ENCODE measurements at places on chromosomes 11 and 22.

DNA sequence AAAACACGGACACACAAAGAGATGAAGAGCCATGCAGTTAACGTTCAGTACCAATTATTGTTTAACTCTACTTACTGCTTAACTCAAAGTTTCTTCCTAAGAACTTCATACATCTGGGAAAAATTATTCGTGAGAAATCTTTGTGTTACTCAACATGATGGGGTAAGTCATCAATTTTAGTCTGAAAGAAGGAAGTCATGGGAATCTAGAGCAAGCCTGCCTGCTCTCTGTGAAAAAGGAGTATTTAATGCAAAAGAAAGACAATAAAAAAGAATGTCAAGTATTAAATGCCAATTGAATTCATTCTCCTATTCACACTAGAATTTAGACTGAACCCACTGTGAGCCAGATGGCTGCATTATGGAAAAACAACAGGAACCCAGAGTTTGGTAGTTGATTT lies 16.0 kb downstream of the TMEM123 start:
- no peak for DNase-seq

GRCh38 chr11:112922606-112923005 lies 38.6 kb upstream of the NCAM1 start:
- no peak for DNase-seq

GRCh38 chr11:118438314-118438931 lies 2.1 kb downstream of the KMT2A start:
- DNase-seq = peak; percentile 9

- no peak for DNase-seq
Measured at GRCh38 chr11:134445601-134446325, 33.7 kb upstream of the B3GAT1 start.

DNA sequence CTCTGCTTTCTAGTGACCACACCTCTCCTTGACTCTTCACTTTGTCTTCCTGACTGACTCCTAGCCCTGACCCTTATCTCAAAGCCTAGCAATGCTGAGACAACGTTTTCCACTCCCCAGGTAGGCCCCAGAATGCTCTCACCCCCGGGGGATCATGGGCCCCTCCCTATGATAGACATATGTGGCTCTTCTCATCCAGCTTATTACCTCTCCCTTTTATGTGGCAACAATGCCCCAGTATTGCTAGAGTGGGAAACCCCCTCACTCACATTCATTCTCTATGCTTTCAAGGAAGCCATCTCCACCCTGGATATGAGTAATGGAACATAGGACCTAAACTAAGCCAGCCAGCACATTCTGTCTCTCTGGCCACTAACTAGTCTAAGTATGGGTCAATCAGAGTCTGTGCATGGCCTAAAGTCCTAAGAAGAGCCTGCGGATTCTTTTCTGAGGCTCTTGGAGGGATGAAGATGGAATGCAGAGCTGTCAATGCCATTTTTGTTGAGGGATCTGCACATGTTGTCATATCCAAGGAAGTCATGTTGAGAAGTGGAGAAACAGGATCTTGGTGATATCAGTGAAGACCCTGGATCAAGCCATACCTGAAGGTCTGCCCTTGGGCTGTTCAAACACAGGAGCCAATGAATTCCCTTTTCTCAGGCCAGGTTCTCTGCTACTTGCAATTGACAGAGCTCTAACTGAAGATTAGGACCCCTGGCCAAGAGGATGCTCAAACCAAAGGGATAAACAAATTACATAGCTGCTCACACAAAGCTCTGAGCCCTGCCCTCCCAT lies 79.8 kb upstream of the GRK3 start:
- peak; percentile 28 for DNase-seq

DNA sequence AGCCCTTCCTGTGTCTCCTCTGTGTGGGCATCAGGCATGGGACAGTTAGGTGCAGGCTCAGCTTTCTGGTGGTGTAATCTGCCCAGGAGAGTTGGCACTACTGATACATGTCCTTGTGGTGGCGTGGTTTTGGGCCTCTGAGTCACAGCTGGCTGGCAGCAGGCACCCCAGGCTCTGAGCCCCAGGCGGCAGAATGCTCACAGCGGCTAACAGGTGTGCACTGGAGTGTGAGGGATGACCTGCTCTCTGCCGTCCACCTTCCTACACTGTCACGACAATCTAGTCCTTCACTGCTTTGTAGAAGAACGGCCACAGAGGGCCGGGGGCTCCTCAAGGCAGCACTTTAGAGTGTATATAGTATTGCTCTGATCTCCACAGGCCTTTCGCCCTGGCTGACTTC lies 100.3 kb upstream of the PITPNB start:
- no peak for DNase-seq

DNA sequence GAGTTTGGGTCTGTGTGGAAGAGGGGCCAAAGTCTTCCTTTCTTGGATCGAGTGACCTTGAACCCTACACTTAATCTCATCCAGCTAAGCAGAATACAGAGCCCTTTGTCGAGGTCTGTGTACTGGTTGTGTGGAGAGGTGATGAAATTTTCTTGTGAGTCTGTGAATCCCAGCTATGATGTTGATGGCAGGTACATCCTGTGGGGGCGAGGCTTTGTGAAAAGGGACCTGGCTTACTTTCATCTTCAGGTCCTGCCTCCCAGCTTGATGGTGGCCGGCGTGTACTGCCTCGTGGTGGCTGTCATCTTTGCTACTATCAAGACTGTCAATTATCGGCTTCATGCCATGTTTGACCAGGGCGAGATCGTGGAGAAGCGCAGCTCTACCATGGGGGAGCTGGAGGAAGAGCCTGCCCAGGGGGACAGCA lies 1.0 kb downstream of the PCNX3 start:
- no peak for DNase-seq

DNA sequence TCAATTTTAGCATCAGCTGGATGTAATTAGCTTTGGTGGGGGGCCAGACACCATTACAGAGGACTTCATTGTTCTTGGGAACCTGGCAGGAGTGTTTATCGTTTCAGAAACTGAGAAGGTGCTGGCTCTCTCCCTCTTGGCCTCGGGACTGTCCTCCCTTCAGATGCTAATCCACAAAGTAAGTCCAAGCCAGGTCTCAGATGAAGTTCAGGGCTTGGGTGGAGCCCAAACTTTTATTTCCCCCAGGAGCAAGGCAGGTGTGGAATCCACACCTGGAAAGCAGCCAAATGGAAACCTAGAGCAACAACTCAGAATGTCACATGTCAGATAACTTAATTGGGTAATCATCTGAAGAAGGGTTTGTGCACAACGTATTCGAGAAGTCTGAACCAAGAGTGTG lies 119.2 kb downstream of the ME3 start:
- DNase-seq = no peak

- DNase-seq = no peak
Measured at GRCh38 chr11:123034597-123034996, 27.3 kb downstream of the HSPA8 start.

GRCh38 chr11:134822897-134823296 lies 410.9 kb upstream of the B3GAT1 start:
- DNase-seq = no peak

Measured in stimulated activated CD8-positive, alpha-beta memory T cell treated with anti-CD3 and anti-CD28 coated beads, Interleukin-7, amount 100 ng/mL, for 48 hours (primary cell).